ENCODE measurements at places on chromosomes 4 and X. TPM values are rescaled to one million over a fixed set of nuclear protein-coding genes. Genes with fewer than 3 reads are reported as not detected.
A peak's percentile ranks its signal among the peaks of the same experiment; 100 is the strongest.

ZNF157 gene
- 0.67 TPM for total RNA-seq

ZFP42 gene
- not detected for total RNA-seq

MAGEC1 gene
- total RNA-seq = not detected

FHDC1 gene
- 0.10 TPM for total RNA-seq

FGF13 gene
- total RNA-seq = not detected

SULT1B1 gene
- total RNA-seq = 3.3 TPM

GRCh38 chr4:139988863-139989765, 164.9 kb downstream of the MAML3 start:
- peak; percentile 48 for DNase-seq
- H3K4me3 ChIP-seq = no peak overlapping the region
- H3K4me1 ChIP-seq = peaks cover 20% of the 10 kb centered on the region

GRCh38 chrX:68757331-68757730, 71.5 kb upstream of the EFNB1 start:
- H3K27me3 ChIP-seq = peaks cover 44% of the 10 kb centered on the region
- H3K36me3 ChIP-seq = peaks cover 7% of the 10 kb centered on the region
- peaks cover 6% of the 10 kb centered on the region for H3K4me1 ChIP-seq
- no peak for DNase-seq
- no peak overlapping the region for H3K27ac ChIP-seq

DNA sequence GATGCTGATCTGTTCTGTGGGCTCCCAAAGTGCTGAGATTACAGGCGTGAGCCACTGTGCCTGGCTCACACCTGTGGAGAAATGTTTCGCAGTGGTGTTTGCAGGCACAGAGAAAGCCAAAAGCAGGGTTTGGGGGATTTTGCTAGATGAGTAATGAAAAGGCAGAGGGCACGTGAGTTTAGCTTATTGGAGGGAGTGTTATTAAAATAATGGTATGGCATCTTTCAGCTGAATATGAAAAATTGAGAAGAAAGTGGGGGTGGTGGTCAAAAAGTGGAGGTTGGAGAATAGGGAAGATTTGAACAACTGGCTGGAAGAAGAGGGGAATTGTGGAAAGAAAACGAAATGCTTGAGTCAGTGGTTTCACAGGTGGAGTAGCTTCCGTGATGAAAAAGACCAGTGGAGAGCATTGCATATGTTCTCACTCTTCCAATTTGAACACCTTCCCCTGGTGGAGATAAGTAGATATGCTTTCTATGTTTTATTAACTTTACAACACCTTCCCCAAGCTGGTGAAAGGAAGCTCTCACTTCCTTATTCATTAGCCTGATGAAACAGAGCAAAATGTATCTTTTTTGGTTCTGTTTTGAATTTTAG, 1.1 kb upstream of the CHST7 start:
- peaks cover 42% of the 10 kb centered on the region for H3K4me1 ChIP-seq
- peak overlapping the region; percentile 88 for H3K4me3 ChIP-seq
- H3K27me3 ChIP-seq = peaks cover 14% of the 10 kb centered on the region
- peaks cover under 1% of the 10 kb centered on the region for H3K36me3 ChIP-seq
- peak overlapping the region; percentile 95 for H3K27ac ChIP-seq
